ENCODE measurements at places on chromosomes 13 and 19.

DNA sequence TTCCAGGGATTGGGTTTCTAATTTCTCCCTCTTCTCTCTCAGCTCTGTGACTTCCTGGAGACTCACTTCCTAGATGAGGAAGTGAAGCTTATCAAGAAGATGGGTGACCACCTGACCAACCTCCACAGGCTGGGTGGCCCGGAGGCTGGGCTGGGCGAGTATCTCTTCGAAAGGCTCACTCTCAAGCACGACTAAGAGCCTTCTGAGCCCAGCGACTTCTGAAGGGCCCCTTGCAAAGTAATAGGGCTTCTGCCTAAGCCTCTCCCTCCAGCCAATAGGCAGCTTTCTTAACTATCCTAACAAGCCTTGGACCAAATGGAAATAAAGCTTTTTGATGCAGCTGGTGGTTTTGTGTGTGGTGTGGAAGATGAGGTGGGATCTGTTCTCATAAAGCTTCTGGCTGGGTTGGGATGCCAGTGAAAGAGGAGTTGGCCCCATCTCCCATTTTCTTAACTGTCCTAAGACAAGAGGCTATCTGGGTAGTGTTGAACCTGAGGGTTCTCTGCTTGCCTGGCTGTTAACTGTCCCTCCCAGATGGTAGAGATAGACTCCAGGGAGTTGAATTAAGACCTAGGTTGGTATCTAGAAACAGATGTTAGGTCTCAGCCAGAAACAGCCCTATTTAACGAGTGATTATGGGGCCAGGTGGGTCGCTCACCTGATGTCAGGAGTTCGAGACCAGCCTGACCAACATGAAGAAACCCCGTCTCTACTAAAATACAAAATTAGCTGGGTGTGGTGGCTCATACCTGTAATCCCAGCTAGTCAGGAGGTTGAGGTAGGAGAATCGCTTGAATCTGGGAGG is 1.6 kb downstream of the FTL start:
- DNase-seq = no peak

- no peak for DNase-seq
Observed at GRCh38 chr19:49605605-49606004, 14.6 kb downstream of the PRR12 start.

DNA sequence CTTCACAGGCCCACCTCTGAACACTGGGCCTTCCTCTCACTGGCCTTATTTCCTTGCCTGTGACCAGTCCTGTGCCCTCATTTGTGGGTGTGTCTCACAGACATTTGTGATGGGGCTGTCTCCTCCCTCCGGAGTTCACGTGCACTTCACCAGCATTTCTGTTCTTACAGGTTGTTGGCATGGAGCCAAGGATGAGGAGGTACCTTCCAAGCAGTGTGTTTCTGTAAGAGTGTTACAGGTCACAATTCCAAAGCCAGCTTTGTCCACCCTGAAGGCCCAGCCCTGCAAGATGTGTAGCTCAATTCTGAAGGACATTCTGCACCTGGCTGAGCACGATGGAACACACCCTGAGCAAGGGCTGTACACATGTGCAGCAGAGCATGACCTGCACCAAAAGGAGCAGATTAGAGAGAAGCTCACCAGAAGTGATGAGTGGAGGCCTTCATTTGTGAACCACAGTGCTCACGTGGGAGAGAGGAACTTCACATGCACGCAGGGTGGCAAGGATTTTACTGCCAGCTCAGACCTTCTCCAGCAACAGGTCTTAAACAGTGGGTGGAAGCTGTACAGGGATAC is 8.1 kb downstream of the ZNF749 start:
- no peak for DNase-seq

DNA sequence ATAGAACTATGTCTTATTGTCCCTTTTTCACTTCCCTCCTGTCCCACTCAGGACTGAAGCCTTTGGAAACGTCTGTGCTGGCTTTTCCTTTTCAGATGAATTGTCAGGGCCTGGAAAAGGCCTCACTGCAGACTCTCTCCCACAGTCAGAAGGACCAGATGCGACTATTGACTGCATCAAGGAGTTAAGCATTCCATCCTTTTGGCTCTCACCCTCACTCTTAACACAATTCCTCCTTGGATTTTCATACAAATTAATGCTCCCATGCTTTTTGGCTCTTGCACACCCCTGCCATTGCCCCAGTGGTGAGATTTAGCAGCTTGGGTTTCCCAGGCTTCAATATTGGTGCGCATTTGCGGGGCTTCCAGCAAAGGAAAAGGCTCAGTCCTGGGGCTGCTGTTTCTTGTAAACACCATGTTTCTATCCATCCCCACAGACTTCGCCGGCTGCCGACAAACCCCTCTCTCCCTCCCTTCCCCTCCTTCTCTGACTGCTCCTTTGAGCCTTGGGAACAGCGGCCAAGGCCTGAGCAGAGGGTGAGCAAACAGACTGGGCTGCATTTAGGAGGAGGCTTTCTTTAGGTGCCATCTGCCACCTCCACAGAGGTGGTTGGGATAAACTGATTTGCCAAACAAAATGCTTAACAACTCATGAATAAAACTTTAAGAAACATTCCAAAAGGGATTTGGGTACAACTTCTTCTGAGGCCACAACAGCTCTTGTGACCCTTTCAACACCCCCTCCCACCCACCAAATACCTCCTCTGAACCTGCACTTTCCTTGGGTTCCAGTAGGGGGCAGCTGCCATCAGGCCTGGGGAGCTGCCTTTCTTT is 48.6 kb upstream of the PCDH8 start:
- no peak for DNase-seq

DNA sequence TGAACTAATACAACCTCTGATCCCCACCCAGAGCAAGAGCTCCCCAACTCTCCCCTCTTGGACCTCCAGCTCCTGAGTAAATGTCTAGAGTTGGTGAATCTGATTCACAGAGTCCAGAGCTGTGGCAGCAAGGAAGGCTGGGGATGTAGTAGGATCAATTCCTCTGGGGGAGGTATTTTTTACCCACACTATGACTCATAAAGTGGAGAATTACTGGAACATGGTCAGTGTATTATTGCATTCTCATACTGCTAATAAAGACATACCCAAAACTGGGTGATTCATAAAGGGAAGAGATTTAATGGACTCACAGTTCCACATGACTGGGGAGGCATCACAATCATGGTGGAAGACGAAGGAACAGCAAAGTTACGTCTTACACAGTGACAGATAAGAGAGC is 496.7 kb downstream of the EFNB2 start:
- DNase-seq = peak; percentile 61

- peak; percentile 34 for DNase-seq
Observed at GRCh38 chr13:51681037-51681678, 96.9 kb downstream of the WDFY2 start.

DNA sequence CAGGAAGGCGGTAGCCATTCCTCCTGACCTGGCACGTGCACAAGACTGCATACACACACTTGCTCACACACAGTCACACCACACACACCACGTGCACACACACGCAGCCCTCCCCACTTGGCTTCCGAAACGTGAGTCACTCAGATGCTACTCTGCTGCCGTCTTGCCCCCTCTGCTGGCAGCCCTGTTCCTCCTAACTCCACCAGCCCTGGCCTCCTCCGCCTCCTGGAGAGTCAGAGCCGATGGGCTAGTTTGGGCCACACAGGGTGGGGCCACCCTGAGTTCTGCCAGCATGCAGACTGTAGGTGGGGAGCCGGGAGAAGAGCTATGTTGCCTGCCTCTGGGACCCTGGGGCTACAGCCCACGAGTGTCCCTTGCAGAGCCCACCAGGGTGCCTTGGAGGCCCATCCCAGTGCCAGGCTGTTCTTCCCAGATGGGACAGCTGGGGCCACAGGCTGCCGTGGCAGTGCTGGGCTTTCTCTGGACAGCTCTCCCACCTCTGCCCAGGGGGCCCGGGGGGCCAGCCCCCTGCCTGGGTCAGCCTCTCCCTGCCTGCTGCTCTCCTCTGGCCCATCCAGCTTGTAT is 12.1 kb downstream of the PIN1 start:
- peak; percentile 59 for DNase-seq

DNA sequence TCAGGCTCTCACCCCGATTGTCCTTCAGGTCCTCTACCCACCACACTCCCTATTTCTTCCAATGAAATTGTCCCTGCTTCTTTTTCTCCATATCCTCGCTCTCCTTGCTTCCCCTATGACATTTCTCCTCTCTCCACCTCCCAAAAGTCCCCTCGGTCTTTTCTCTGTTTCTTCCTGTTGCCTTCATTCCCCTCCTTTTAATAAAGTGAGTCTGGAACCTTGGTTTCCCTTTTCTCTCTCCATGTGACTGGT is 676 bp upstream of the ZNF574 start:
- no peak for DNase-seq

GRCh38 chr13:32002873-32003272 is 28.7 kb upstream of the FRY start:
- no peak for DNase-seq

DNA sequence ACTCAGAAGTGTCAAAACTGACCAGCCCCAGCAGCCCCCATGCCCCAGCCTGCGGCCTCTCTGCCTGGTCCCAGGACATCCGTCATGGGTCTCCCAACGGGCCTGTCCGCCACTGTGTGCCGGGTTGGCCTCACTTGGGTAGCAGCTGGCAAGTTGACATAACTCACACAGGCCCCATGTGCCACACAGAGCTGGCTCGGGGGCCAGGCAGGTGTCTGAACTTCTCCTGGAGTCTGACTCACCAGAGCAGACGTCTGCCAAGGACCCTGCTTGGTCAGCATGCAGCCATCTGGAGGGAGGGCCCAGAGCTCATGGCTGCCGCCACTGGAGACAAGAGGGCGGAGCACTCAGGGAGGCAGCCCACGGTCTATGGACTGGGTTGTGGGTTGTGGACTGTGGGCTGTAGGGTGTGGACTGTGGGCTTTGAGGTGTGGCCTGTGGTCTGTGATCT is 32.0 kb upstream of the TMEM255B start:
- no peak for DNase-seq

All from retinal pigment epithelial cell (primary cell).